Anterior cingulate cortex (tissue), 58 donors: ENCODE measurements at places on chromosomes 4 and X.

- no peak for DNase-seq
These were observed 31.2 kb downstream of the PPP2R2C start for GRCh38 chr4:6441202-6441582.

DNA sequence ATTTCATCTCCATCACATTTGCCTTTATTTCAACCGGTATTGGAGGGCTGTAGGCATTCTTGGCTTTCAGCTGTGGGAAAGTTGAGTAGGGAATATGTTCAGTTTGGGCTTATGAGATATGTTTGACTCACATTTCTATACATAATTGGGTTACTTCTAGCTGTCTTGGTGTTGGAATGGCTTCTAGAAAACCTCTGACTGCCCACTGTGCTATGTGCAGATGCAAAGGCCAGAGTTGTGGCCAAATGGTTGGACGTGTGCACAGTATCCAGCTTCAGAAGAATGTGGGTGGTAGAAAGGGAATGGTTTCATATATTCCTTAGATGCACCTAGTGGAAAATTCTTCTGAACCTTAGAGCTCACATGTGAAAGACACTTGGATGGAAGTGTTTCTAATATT, 92.6 kb upstream of the H2AZ1 start:
- DNase-seq, result no peak

- DNase-seq, result no peak
These were observed 16.6 kb upstream of the ZNF718 start for GRCh38 chr4:107444-108429.

DNA sequence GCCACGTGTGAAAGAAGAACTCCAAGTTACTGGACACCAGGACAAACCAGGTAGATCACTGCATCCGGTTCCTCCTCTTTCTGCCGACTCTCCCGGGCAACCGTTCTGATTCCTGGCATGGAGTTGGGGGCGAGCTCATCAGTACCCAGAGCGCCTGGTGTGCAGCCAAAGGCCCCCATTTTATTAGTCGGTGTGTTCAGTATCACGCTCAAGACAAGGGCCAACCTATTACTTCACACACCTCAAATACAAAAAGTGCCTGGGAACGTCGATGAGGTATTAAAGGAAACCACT, 2.8 kb upstream of the CTBP1 start:
- DNase-seq, result no peak

DNA sequence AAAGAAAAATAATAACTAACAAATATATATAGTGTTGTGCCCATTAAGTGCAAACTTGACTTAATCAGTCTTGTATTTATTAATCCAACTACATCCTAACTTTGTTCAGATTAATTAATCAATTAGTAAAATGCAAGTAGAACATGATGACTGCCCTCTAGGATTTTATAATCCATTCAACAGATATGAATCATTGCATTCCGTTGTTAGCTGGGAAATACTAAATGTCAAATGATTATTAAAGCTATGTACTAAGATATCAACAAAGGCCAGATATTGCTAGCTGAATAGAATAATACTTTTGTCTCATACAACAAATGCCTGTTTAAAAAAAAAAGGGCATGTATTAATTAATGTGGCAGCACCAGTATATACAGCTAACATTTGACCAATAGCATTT, 1366.3 kb downstream of the STIM2 start:
- DNase-seq, result no peak

GRCh38 chr4:93394545-93395081, 433.9 kb upstream of the ATOH1 start:
- no peak for DNase-seq

- no peak for DNase-seq
These were observed 238.8 kb downstream of the MGST2 start for GRCh38 chr4:139904406-139904805.

DNA sequence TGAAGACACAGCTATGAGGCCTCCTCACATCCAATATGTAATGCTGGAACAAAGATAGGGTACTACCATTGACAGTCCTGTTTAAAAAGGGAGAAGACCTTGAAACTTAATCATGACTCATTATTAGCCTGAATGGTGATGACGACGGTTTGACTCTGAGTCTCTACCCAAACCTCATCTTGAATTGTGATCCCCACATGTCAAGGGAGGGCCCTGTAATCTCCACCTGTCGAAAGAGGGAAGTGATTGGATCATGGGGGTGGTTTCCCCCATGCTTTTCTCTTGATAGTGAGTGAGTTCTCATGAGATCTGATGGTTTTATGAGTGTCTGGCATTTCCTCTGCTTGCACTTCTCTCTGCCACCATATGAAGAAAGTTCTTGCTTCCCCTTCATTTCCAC, 395.3 kb upstream of the CPEB2 start:
- no peak for DNase-seq

DNA sequence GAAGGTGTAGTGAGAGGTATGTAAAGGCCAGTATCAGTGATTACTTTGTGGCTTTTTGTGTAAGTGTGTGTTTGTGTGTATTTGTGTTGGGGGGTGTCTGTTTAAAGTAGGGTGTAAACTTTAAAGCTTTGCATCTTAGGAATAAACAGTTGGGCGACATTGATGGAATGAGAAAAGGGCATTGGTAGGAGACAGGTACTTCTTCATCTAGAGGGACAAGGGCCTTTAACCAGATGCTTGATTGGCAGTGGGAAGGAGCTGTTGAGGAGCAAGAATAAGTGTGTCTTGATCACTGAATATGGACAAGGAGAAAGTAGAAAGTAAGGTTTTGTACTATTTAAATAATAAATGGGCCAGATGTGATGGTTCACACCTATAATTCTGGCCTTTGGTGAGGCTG, 48.8 kb downstream of the RAPGEF2 start:
- DNase-seq, result no peak

DNA sequence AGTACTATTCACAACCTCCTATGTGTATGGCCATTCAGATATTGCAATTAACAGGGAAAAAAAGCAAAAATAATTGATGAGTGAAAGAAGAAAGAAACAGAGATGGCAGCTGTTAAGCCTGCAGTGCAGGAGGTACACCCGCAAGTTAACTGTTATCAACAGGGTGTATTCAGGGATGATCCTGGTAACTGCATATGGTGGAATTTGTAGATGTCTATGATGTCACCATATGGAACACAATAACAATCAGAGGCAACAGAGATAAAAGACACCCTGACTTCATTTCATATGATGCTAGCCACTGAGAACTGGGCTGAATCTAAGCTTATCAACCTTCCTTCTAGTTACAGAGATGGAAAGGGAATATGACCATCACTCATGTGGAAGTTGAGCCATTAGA, 96.5 kb downstream of the PDGFC start:
- no peak for DNase-seq

GRCh38 chr4:182874797-182875345, 42.3 kb downstream of the DCTD start:
- DNase-seq, result no peak

DNA sequence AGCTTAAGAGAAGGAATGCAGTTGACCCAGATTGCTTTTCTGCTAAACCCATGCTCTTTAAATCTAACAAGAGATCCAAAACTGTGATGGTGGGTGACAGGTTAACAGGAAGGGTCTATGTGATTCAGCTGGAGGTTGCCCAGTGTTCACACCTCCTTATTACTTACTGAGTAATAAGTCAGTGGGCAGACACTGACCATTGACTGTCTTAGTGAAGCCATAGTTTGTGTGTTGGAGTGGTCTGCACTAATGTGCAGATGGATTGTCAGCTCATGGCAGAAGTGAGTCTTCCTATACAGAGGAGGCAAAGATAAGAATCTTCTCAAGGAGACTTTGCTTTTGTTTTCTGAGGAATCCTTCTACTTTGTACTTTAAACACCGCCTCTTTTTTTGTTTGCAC, 15.2 kb upstream of the RUFY3 start:
- no peak for DNase-seq

GRCh38 chr4:89101256-89102161, 9.8 kb upstream of the TIGD2 start:
- DNase-seq, result no peak

DNA sequence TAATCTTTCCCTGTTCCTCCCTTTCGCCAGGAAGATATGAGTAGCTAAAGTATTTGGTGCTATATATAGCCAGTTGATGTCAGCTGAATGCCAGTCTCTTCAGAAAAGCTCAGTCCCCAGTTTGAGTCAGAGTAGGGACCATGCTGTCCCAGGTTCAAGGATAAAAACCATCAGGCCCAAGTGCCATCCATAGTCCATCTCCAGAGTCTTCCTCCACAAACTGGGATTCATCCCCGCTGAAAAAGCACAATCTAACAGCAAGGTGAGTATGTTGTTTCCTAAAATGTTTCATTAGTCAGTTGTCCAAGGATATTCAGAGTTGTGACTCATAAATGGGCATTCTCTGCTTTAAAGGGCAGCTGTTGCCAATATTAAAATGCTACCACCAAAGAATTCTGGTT, at the start of gene MYOZ2:
MYOZ2 (plus strand) TSS at position 112 of the 401 bp plus-strand sequence. CDS start 694 bp downstream, outside the sequence.
- no peak for DNase-seq

DNA sequence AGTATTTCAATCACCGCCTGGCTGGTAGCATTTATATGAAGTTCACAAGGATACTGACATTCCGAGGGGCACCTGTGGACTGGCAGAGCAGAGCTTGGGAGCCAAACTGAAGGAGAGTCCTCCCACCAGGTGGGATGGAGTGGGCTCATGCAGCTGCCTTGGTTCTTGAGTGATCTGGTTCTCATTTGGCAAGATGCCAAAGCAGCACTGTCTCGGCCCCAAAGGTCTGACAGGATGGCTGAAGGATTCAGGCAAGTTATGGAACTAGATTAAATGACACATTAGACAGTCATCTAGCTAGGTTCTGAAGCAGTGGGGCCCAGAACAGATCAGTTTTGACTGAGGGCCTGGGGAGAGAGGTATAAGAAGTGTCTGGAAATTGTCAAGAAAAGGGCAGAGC, 3.2 kb downstream of the FGF16 start:
- no peak for DNase-seq

DNA sequence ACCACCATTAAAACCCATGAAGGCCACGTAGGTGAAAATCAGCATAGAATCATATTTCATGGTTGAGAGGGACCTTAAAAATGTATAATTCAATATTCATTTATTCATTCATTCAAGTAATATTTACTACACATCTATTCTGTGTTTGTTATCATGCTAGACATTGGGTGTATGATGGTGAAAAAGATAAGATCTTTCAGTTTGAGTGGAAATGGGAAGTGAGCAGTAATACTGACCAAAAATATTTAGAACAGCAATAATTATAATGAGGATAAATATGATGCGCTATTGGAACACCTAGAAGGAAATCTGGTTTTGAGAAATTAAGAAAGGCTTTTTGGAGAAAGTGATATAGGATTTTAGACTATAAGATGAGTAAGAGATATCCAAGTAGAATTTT, 28.0 kb downstream of the DKK2 start:
- DNase-seq, result no peak

DNA sequence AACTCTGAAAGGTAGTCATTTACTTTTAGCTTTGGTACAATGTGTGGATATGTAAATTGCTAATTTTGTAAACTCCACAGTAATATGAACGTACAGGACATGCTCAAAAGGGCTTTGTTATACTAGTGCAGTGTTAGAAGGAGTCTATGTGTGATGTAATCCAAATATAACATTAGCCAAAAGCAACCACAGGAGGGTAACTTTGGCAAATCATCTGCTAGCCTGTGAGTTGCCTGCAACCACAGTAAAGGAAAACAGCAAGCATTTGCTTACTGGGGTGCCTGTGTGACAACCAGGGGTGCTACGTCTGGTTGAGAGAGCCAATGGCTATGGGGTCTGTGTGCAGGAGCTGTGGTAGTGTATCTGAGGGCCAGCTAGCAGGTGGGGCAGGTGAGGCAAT, 245.8 kb downstream of the ADAMTS3 start:
- DNase-seq, result no peak

DNA sequence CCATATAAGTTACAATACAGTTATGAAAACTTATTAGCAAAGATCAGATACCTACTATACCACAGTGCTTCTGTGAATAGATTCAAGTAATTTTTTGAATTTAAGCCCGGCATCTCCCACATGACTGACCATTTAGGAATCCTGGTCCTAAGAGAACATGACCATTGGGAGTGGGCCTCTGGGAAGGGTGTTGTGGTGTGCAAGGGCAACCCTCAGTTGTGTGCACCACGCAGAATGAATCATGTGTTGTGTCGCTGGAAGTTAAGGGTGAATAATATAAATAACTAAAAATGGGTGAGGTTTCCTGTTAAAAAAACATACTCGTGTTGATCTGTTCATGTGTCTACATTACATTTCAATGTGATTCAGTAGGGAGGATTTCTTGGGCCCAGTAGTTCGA, 15.5 kb downstream of the CPE start:
- no peak for DNase-seq

- DNase-seq, result no peak
These were observed 129.5 kb downstream of the KCNIP4 start for GRCh38 chr4:21819086-21819485.

DNA sequence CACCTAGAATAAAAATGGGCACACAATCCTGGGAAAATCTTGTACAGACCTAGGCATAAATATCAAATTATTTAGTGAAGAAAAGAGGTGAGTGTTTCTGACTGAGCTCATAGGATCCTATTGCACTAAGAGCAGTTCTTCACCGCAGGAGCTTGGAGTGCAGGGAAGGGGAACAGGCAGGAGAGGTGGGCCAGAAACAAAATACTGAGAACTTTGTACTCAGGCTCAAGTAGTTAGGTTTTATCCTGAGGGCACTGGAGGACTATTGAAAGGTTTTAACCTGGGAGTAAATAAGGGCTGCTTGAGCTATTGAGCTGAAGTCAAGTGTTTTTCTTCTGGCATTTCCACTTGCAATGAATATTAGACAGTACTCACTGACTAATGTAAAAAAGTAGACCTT, 12.2 kb downstream of the EPHA5 start:
- DNase-seq, result no peak

GRCh38 chr4:164337219-164337944, 416.5 kb upstream of the SMIM31 start:
- DNase-seq, result no peak

DNA sequence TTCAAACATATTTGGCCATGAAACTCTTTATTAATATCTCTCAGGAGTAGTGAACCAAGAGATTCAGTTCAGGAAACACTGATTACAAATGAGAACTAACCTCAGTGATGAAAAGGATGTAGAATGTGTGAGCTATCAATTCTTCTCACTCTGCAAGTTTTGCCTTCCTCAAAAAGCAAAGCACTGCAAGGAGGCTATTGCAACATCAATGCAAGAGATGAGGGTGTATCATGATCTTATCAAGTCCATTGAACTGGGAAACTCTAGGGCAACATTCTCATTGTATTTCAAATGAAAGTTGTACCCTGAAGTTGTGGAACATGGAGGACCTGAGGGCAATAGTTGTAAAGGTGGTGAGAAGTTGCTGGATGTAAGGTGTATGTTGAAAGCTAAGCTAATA, 56.4 kb upstream of the VEGFC start:
- DNase-seq, result no peak

DNA sequence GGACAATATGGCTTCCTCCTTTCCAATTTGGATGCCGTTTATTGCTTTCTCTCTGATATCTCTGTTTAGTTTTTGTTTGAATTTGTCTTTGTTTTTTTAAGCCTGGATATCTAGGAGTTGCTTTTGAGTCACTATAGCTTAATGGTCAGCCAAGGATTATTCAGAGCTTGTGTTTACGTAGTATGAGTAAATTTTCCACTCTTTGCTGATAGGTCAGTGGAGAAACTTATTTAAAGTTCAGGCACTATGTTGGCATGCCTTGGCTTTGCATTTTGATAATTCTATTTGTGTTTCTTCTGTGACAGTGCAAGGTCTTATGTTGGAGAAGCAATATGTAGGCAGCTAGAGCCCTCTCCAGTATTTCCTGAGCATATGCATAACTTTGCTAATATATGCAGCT, 315.2 kb downstream of the GRID2 start:
- no peak for DNase-seq
